ENCODE measurements at places on chromosomes 7 and 10.

GRCh38 chr10:50805981-50806622, 66.4 kb downstream of the ASAH2B start:
- no peak for DNase-seq

DNA sequence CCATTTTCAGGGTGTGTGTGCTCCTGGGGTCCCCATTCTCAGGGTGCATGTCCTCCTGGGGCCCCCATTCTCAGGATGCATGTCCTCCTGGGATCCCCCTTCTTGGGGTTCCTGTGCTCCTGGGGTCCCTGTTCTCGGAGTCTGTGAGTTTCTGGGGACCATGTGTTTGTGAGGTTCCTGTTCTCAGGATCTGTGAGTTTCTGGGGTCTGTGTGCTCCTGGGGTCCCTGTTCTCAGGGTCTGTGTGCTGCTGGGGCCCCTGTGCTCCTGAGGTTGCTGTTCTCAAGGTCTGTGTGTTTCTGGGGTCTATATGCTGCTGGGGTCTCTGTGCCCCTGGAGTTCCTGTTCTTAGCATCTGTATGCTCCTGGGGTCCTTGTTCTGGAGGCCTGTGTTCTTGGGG, 425.5 kb downstream of the GLRX3 start:
- DNase-seq = no peak

GRCh38 chr10:22620140-22620857, 94.1 kb downstream of the PIP4K2A start:
- no peak for DNase-seq

- no peak for DNase-seq
Observed at GRCh38 chr10:35424680-35425285, 88.5 kb downstream of the CCNY start.

GRCh38 chr7:134420424-134421125, 38.3 kb downstream of the AKR1B1 start:
- DNase-seq = no peak

- no peak for DNase-seq
Observed at GRCh38 chr7:131087756-131088658, 239.7 kb upstream of the MKLN1 start.

GRCh38 chr7:73742338-73742752, 3.7 kb upstream of the ABHD11 start:
- DNase-seq = no peak

- DNase-seq = no peak
Observed at GRCh38 chr10:60570272-60570865, 180.7 kb upstream of the ANK3 start.

GRCh38 chr10:62732841-62733653, 71.5 kb upstream of the ADO start:
- DNase-seq = peak; percentile 61

DNA sequence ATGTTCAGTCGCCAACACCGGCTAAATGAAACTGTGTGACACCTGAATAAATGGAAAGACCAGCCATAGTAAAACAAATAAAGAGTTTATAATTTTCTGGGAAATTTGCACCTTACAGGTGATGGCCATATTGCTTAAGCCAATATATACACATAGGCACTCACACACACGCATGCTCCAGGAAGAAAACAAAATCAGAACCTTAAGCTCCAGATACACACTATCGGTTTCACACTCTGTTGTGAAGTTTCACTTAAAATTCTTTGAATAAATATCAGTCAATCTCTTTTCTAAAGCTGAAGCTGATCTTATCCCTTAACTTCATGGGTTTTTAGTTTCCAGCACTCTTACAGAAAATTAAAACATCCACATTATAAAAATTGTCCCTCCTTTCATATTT, 226.7 kb upstream of the MDFIC start:
- no peak for DNase-seq

DNA sequence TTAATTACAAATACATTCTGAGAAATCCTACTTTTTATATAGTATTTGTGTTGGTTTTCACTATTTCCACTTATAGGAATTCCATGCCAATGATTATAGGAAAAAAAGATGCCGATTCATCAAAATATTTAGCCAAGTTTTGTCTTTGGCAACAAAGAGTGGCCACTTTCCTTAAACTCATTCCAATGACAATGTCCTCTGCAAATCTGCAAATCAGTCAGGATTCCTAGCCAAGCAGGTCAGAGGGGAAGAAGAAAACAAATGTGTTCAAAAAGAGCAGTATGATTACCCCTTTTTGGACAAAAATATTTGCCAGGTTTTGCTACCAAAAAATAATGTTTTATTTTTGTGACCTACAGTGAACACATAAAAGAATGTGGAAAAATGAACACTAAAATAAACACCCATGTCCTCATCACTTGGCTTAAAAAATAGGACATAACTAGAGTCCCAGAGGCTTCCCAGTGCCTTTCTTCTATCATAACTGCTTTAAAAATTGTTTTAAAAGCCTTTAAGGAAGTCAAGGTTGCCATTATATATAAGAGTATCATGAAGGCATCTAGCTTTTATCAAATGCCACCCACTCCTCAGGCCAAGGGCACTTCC, 125.9 kb downstream of the ADAM12 start:
- no peak for DNase-seq

DNA sequence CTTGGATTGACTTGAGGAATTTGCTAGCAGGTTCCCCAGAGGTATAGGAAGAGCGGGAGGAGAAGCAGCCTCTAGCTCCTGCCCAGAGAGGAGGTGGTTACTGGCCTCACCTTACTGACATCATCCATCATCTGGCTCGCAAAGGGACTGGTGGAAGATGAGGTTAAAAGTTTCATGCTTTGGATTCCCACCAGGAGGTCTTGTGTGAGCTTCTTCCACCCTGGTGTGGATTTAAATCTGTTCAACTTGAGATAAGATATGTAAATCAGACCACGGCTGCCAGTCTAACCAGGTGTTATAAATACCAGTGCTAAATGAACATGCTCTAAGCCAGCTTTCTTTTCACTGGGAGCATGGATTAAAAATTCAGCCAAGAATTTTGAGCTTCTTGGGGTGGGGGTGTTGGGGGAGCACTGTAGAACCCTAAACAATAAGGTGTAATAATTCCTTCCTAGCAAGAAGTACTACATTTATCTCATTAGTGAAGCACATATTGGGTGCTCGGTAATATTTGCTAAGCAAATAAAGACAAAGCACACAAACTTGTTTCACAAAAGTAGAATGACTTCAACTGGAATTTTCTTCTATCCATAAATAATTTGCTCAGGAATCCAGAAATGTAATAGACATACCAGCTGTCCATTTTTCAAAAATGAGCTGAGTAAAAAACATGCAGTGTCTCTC, 7.8 kb downstream of the PROSER2 start:
- DNase-seq = no peak

- DNase-seq = no peak
Observed at GRCh38 chr7:99109108-99110051, 34.5 kb downstream of the SMURF1 start.

GRCh38 chr10:78359640-78360091, 326.0 kb downstream of the RPS24 start:
- DNase-seq = no peak

- DNase-seq = no peak
Observed at GRCh38 chr10:115653473-115653872, 560.3 kb downstream of the ATRNL1 start.

DNA sequence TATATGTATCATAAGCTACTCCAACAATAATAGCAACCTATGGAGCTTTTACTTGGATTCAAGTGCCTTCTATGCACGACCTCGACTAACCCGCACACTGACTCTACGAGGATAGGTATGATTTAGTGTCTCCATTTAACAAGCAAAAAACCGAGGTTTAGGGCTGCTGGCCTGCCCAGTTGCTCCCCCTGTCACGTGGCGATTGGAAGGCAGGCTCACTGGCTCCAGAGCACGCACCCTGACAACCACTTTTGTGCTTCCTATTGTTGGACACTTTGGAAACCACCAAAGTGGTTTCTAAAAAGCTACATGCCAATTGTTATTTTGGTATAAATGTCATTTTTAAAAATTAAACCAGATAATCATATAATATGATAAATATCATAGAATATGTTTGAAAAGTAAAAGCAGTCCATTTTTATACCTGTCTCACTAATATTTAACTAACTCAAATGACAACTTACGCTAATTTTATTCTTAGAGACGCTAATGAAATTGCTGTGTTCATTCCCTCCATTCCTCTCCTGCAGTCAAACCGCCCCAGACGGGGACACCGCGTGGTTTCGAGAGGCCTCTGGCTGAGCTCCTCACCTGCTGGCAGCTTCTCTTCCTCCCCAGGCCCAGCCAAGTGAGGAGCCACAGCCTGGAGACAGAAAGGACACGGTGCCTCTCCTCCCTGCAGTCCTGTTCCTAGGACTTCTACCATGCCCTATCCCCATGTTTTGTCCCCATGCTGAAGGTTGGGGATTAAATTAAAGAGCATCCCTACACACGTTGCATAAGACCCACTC, 22.2 kb upstream of the RHEB start:
- DNase-seq = no peak

DNA sequence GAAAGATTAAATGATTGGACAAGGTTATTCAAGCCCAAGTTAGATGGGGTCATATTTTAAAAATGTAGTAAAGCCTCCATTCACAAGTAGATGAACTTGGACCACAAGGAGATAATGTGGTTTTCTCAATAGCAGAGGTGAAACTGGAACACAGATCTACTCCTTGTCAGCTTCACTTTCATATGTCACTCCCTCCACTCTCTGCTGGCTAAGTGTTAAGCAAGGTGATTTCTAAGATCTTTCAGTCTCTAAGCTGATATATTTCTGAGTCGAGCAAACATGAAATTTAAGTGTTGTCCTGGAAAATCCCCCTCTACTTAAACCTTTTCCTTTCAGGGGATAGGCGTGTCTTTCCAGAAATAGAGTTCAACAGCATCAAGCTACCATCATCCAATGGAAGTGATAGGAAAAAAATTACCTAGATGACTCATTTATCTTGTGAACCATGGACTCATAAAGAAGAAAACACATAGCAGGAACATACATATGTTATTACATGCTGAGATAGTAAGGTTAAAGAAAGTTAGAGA, 275.0 kb downstream of the PTEN start:
- no peak for DNase-seq

- DNase-seq = no peak
Observed at GRCh38 chr7:30389791-30390190, 88.8 kb downstream of the NOD1 start.

Data from activated gamma-delta T cell treated with anti-CD3 and anti-CD28 coated beads, Interleukin-2, amount 50 U/mL, for 16 hours (primary cell).